ENCODE measurements at places on chromosomes 3 and 15.

DNA sequence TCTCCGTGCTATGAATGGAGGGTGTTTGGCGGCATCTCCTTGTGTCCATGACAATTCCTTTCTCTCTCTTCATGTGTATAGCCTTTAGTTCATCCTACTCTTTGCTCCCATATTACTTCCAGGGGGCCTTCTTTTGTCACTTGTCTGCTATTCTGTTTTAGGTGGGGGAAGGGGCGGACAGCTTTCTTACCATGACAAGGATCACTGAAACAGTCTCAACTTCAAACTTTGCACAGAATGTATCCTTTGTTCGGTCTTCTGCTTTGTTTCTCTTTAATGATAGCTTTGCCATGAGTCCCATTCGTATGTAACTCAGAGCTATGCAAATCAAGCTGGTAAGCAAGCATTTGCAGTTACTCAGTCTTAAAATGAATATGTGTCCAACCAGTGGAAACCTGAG is 294.2 kb downstream of the TIGIT start:
- peaks cover 11% of the 10 kb centered on the region for H3K4me1 ChIP-seq
- DNase-seq: no peak
- peaks cover 3% of the 10 kb centered on the region for H3K36me3 ChIP-seq

- peaks cover 52% of the 10 kb centered on the region for H3K4me1 ChIP-seq
- H3K27ac ChIP-seq: peak within 1 kb of the TSS; percentile 100
- DNase-seq: no peak
- peaks cover 40% of the 10 kb centered on the region for H3K36me3 ChIP-seq
- H3K27me3 ChIP-seq: no peaks in the 10 kb centered on the region
- peak within 1 kb of the TSS; percentile 99 for H3K4me3 ChIP-seq
These were observed at the start of gene CDV3 for GRCh38 chr3:133573629-133574194. TSS of gene CDV3 (plus strand) at chr3:133573686. CDS start at chr3:133574045, 359 bp downstream.

GRCh38 chr3:189349772-189350171 is 178.0 kb downstream of the TPRG1 start:
- no peak overlapping the region for H3K27ac ChIP-seq
- no peaks in the 10 kb centered on the region for H3K36me3 ChIP-seq
- H3K4me3 ChIP-seq: no peak overlapping the region
- H3K27me3 ChIP-seq: no peaks in the 10 kb centered on the region
- peaks cover 7% of the 10 kb centered on the region for H3K4me1 ChIP-seq

DNA sequence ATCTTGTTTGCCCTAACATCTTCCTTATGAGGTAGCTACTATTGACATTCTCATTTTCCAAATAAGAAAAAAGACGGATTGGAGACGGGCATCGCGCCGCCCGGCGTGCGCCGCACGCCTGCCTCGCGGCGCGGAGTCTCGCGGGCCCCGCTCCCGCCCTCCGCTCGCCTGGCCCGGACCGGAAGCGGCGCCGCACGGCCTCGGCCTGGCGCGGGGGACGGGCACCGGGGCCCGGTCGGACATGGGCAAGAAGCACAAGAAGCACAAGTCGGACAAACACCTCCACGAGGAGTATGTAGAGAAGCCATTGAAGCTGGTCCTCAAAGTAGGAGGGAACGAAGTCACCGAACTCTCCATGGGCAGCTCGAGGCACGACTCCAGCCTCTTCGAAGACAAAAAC is 112.0 kb downstream of the IL12A start:
- no peak overlapping the region for H3K4me3 ChIP-seq
- no peak for DNase-seq
- no peaks in the 10 kb centered on the region for H3K36me3 ChIP-seq
- peaks cover 3% of the 10 kb centered on the region for H3K27me3 ChIP-seq

DNA sequence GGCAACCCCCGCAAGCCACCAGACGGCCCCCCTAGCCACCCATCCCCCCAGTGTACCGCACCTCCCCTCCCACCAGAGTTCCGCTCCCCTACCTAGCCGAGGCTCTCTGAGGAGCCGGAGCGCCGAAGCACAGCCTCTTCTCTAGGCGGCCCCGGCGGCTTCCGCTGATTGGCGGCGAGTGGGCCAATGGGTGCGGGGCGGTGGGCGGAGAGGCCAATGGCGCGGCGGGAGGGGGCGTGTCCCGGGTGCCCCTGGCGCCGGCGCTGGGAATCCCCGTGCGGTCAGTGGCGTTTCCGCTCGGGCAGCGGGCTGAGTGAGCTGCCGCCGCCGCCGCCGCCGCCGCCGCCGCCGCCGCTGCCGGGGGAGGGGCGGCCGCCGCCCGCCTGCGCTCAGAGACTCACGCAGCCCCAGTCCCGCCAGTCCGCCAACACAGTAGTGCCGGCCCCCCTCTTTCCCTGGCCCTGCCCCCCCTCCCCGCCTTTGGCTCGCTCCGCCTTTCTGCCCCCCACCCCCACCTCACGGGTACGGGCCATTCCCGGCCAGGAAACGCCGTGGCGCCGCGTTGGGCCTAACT is at the start of gene SETD5:
SETD5 (plus strand) TSS at position 284 of the 574 bp plus-strand sequence. CDS start 31,324 bp downstream, outside the sequence.
- DNase-seq: peak; percentile 100
- peak within 1 kb of the TSS; percentile 100 for H3K27ac ChIP-seq
- H3K4me3 ChIP-seq: peak within 1 kb of the TSS; percentile 93
- no peaks in the 10 kb centered on the region for H3K27me3 ChIP-seq

- peak overlapping the region; percentile 83 for H3K4me3 ChIP-seq
- H3K27me3 ChIP-seq: no peaks in the 10 kb centered on the region
- peak; percentile 79 for DNase-seq
- no peaks in the 10 kb centered on the region for H3K36me3 ChIP-seq
- H3K4me1 ChIP-seq: peaks cover 51% of the 10 kb centered on the region
- H3K27ac ChIP-seq: peak overlapping the region; percentile 93
These were observed 12.4 kb downstream of the TNK2 start for GRCh38 chr3:195895861-195896360.

Data from activated CD4-positive, alpha-beta T cell treated with anti-CD3 and anti-CD28 coated beads for 36 hours (primary cell).